Cerebellar nuclear complex (tissue), 1 donor: ENCODE measurements at places on chromosomes 13 and 19.

- no peak for DNase-seq
These were observed 410.7 kb downstream of the GPC5 start for GRCh38 chr13:91809161-91809560.

- DNase-seq: no peak
These were observed 2861.4 kb upstream of the PCDH20 start for GRCh38 chr13:64277097-64277496.

DNA sequence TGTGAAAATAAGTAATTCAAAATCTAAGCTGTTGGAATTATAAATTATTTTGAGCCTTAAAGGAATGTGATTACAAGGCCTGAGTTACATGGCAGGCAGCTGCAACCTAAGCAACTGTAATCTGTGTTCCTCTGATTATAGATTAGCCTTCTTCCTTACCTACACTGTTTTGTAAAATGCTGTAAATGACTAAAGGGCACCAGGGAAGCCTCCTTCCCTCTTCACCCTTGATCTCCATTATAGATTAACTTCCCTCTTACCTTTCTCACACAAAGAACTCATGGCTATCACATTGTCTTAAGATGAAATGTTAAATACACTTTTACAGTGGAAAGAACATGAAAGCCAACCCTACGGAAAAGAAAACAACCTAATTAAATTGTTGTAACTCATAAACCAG is 423.7 kb upstream of the KLF12 start:
- no peak for DNase-seq

- DNase-seq: no peak
These were observed 33.5 kb downstream of the CLEC17A start for GRCh38 chr19:14616407-14616806.

GRCh38 chr13:112968380-112968909 is 569 bp upstream of the MCF2L start:
- no peak for DNase-seq

- DNase-seq: no peak
These were observed 555 bp downstream of the SAMD4B start for GRCh38 chr19:39342647-39343305.

GRCh38 chr19:3932931-3933810 is at the start of gene NMRK2:
Gene NMRK2 (plus strand): TSS chr19:3933069. CDS start chr19:3933672, 603 bp downstream.
- no peak for DNase-seq

- DNase-seq: no peak
These were observed 30.5 kb upstream of the TUBGCP3 start for GRCh38 chr13:112618501-112618900.

- no peak for DNase-seq
These were observed 870 bp downstream of the SPIB start for GRCh38 chr19:50419580-50420035.

- DNase-seq: no peak
These were observed 22.7 kb downstream of the BTBD2 start for GRCh38 chr19:1992759-1993260.

- no peak for DNase-seq
These were observed at the start of gene FFAR3 for GRCh38 chr19:35357867-35358573. Gene FFAR3 (plus strand): TSS chr19:35358460. CDS start chr19:35358891, 431 bp downstream.

- DNase-seq: no peak
These were observed 21.1 kb downstream of the SOHLH2 start for GRCh38 chr13:36193151-36193855.

DNA sequence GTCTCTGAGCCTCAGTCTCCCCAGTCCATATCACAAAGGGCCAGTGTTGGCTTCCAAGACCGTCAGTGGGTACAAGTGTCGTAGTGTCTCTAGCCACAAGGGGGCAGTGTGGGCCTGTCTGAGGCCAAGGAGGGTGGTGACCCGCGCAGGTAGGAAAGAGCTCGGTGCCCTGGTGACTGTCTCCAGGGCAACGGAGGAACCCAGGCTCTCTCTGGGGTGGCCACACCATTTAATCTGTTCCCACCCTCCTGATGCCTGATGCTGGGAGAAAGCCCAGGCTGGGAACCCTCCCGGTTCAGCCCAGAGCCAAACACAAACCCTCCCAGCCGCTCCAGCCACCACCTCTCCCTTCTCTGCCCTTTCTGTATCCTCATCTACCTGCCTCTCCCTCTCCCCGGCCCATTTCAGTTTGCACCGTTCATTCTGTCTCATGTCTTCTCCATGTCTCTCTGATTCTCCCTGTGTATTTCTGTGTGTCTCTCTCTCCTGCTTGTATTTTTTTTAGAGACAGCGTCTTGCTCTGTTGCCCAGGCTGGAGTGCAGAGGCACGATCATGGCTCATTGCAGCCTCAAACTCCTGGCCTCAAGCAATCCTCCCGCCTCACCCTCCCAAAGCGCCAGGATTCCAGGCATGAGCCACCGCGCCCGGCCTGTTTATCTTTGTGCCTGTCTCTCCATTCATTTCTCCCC is 17.5 kb upstream of the MEIS3 start:
- DNase-seq: no peak

- no peak for DNase-seq
These were observed 1511.0 kb upstream of the SLC10A2 start for GRCh38 chr13:104577071-104577815.

DNA sequence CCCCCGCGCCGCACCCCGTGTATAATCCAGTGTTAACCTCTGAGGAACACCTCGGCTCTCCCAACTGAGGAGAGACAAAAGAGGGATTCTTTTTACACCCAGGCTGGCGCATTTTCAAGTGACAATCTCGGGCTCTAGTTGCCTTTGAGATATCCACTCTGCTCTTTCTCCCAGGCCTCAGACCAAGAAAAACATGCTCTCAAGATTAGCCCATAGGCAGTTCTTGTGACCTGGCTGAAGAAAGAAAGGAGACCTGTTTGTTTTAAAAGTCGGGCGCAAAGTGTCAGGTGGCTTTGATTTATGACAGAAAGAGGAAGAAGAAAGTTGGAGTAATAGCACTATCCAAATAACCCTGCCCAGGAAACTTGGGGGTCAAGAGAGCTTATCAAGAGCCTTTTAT is 27.3 kb downstream of the SHISA2 start:
- no peak for DNase-seq

DNA sequence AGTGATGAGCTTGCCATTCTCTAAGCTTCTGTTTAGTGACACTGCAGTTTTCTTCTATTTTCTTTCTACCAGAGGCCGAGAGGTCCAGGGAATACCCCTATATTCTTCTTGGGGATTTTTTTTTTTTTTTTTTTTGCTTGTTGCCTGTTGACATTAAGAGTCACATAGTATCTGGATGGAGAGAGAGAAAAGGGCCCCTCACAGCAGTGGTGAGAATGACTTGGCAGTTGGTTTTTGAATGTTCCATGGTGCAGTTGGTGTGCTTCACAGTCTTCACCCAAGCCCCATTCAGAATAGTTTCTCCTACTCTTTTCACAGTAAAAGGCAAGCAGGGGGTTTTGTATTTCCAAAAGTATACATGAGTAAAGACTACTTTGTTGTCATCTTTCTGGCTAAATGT is 577.9 kb downstream of the LMO7 start:
- DNase-seq: no peak

DNA sequence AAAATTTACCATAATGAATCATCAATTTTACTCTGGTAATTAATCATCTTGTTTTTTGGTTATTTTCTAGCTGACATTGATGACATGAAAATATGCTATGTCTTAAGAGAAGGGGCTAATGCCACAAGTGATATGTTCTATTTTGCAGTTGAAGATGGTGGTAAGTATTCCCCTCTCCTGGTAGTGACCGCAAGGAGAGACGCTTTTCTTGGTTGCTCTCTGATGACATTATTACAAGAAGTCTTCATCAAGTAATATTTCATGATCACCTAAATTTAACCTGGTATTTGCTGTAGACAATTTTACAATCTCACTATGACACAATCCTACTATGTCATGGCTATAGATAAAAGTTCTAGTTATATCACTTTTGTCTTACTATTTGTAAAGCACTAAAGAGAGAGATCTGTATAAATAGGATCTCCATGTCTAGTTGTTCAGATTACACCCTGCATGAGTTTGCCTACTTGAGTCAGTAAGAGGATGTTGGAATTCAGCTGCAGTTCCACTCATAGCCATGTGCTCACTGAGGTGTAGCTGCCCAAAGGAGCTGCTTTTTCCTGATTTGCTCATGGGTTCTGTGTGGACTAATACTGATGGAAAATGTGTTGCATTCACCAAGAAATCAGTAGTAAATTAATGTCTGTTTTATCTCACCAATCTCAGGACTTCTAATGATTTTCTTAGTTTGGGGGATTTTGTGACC is 10.9 kb downstream of the FREM2 start:
- DNase-seq: no peak

- DNase-seq: no peak
These were observed 4.7 kb downstream of the MAB21L1 start for GRCh38 chr13:35471706-35472322.

- DNase-seq: no peak
These were observed 9.2 kb upstream of the ATP12A start for GRCh38 chr13:24670961-24671381.

GRCh38 chr19:22545751-22546150 is 88.4 kb upstream of the ZNF492 start:
- DNase-seq: no peak

DNA sequence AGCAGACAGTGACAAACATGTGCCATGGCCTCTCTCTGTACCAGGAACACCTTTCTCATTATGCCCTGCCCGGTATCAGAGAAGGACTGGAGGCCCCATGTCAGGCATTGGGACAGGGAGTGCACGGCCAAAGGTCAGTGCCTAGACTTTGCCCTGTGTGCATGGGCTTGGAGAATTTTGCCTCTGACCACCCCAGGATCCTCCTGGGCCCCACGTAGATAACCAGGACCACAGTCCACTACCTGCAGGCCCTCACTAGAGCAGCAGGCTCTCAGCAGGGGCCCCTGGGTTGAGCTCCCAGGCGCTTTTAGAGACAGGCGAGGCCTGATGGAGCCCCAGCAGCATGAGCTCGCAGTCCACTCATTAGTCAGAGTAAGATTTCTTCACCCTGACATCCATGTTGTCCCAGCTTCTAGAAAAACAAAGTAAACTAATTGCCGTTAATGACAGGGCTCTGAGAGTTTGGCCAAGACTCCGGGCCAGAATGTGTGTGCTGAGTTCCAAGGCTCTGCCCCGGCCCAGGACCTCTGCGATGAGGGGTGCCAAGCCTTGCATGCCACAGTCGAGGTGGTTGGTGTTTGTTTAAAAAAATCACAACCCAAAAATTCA is 42.7 kb downstream of the CAPN12 start:
- DNase-seq: no peak

- DNase-seq: no peak
These were observed 32.5 kb downstream of the CCDC70 start for GRCh38 chr13:51894239-51894638.
